ENCODE measurements at places on chromosomes 1 and 21.

DNA sequence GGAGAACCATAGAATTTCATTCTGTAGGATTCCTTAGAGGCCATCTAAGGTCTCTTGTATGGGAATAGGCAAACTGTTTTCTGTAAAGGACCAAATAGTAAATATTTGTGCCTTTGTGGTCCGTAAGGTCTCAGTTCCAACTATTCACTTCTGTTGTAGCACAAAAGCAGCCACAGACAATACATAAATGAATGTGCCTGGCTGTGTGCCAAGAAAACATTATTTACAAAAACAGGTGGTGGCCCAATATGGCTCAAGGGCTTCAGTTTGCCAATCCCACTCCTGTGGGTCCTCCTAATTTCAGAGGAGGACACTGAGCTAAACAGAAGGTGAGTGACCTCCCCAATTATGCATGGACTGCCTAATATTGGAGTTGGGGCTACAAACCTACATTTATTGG, 67.6 kb upstream of the EDEM3 start:
- DNase-seq, result no peak
- H3K4me1 ChIP-seq, result peaks cover 60% of the 10 kb centered on the region
- peaks cover 30% of the 10 kb centered on the region for H3K36me3 ChIP-seq
- H3K27me3 ChIP-seq, result no peaks in the 10 kb centered on the region
- peak overlapping the region; percentile 56 for H3K27ac ChIP-seq

DNA sequence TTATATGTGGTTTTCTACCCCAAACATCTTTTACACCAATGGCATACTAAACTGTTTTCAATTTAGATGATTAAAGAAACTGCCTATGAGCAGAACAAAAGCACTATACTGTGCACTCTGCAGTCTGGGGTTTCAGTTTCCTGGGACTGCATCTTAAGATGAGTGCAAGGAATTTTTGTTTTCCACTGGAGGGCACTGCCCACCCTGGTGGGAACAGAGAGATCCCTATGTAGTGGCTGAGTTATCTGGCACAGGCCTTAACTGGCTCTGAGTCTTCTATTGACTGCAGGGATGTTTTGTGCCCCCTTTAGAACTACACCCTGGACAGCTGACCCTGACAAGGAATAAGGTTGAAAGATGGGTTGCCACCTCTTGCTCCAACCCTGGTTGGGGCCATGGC, 12.0 kb downstream of the PROK1 start:
- no peak for DNase-seq
- H3K27me3 ChIP-seq, result no peaks in the 10 kb centered on the region
- no peak overlapping the region for H3K4me3 ChIP-seq
- no peaks in the 10 kb centered on the region for H3K36me3 ChIP-seq

GRCh38 chr1:172411791-172412338, 8.6 kb upstream of the C1orf105 start:
- H3K27me3 ChIP-seq, result no peaks in the 10 kb centered on the region
- no peak overlapping the region for H3K4me3 ChIP-seq
- no peak overlapping the region for H3K27ac ChIP-seq
- no peaks in the 10 kb centered on the region for H3K36me3 ChIP-seq
- no peak for DNase-seq

DNA sequence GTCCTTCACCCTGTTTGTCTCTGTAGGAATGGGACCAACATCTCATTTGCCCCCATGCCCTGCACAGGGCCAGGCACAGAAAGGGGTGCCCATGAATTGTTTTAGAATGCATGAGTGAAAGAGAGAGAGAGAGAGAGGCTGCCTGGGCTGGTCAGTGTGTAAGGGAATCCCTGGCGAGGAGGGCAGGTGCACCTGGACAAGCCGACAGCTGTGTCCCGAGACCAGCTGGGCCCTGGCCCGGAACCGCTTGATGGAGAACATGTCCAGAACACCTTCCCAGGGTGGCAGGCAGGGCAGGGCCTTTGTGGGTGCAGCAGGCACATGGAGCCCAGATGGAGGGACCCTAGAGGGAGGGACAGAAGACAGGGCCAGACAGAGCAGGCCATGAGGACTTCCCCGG, 22.7 kb downstream of the SPOCD1 start:
- no peaks in the 10 kb centered on the region for H3K36me3 ChIP-seq
- H3K27me3 ChIP-seq, result peaks cover 20% of the 10 kb centered on the region
- H3K4me1 ChIP-seq, result peaks cover 4% of the 10 kb centered on the region
- H3K4me3 ChIP-seq, result no peak overlapping the region
- DNase-seq, result no peak
- no peak overlapping the region for H3K27ac ChIP-seq

Data from stomach (tissue), 19 donors.